ENCODE measurements at places on chromosomes 1 and 21.

GRCh38 chr1:2556277-2556677 is at the start of gene TNFRSF14:
TNFRSF14 (plus strand) TSS chr1:2556371; CDS start chr1:2556665, 294 bp downstream.
- peak; percentile 62 for DNase-seq

DNA sequence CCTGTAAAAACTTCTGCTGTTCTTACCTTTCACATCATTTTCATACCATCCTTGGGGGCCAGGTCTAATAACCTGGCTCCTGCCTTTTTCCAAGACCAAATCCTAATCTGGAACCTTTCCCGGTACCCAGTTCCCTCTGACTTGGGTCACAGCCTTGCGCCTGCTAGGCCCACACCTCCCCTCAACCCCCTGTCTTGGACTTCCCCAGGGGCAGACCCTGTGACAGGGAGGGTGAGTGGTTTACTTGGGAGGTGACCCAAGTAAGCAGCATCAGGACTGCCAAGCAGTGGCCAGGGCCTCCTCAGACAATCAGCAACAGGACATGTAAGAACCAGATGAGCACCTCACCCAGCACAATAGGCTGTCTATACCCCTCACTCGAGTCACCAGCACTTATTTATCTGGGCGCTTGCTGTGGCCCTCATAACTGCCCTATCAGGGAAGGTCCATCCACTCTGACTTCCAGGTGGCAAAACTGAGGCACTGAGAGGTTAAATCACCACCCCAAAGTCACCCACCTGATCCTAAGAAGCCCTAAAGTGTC is 124.7 kb downstream of the MATN1 start:
- DNase-seq: no peak

DNA sequence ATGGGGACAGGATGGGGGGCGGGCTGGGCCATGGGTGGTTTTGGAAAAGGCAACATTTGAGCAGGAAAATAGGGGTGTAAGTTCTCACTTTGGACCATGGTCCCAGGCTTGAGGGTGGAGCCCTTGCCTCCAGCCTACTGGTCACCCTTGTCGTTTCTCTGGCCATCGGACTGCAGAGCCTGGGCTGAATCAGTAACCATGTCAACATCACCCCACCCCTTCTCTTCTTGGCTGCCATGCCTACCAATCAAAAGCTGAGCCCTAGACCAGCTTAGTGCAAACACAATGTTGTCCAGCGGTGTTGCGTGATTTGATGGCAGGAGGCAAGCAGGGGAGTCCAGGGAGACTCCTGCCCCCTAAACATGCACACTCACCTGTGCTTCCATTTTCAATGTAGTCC is 231.0 kb upstream of the KAZN start:
- DNase-seq: no peak

DNA sequence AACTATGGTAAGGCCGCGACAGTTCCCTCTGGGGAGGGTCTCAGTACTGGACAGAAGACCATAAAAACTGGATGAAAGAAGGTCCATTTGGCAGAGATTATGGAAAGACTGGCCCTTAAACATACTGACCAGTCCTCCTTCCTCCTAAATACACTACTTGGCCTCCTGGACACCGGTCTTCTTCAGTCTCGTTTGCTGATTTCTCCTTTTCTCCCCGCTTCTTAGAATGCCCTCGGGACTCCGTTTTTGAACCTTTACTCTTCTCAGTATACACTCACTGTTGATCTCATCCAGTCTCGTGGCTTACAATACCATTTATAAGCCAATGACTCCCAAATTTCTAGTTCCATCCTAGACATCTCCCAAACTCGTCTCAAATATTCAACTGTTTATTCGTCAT is 694 bp upstream of the MRPL9 start:
- no peak for DNase-seq

GRCh38 chr1:2047749-2048729 is 2.2 kb upstream of the PRKCZ start:
- no peak for DNase-seq

GRCh38 chr1:241343956-241344355 is 13.0 kb downstream of the RGS7 start:
- DNase-seq: no peak

GRCh38 chr1:101247404-101248287 is 10.8 kb downstream of the S1PR1 start:
- DNase-seq: no peak

- DNase-seq: no peak
Observed at GRCh38 chr1:201406831-201407406, 7.8 kb upstream of the LAD1 start.

DNA sequence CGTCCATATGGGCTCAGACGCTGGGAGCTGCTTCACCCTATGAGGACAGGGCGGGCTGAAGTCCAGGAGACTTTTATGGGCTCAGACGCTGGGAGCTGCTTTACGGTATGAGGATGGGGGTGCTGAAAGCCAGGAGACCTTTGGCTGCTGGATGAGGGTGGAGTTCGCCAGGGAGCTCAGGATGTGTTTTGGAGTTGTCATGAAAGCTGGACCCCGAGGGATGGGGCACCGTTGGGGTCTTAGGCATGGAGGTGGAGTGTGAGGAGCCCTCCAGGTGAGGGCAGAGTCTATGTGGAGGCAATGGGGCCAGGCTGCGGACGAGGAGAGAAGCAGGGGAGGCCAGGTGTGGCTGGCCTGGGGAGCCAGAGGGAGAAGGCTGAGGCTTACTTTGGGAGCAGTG is 27.5 kb downstream of the TRPM2 start:
- no peak for DNase-seq

DNA sequence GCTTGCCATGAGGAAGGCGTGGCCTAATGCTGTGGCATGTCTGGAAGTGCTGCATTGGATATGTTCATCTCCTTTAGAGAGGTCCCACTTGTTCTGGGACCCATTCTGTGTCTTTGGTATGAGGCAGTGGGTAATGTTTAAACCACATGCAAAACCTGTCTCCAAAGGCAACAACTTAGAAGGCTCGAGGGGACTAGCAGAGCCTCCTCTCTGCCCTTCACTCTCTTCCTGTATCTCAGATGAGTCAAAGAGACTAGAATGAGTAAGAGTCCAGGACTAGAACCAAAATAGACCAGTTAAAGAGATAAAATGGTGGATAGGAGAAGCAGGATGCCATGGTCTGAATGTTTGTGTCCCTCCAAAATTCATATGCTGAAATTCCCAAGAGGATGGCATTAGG is 220.8 kb upstream of the KIAA0040 start:
- no peak for DNase-seq

DNA sequence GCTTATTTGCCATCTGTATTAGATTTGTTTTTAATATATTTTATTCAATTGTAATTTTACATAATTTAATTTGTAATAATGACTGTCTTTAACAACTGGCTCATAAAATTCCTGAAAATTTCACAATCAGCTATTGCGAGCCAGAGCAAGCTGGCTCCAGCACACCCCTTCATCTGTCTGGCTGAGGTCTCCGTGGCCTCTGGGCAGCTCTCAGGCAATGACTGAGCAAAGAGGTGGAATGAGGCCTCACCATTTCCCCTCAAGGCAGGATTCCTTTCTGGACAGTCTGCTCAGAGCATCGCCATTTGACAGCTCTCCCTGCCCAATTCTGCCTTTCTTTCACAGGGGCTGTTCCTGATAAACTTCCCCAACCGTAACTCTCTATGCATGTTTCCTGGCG is 5.8 kb upstream of the KANK4 start:
- DNase-seq: no peak

DNA sequence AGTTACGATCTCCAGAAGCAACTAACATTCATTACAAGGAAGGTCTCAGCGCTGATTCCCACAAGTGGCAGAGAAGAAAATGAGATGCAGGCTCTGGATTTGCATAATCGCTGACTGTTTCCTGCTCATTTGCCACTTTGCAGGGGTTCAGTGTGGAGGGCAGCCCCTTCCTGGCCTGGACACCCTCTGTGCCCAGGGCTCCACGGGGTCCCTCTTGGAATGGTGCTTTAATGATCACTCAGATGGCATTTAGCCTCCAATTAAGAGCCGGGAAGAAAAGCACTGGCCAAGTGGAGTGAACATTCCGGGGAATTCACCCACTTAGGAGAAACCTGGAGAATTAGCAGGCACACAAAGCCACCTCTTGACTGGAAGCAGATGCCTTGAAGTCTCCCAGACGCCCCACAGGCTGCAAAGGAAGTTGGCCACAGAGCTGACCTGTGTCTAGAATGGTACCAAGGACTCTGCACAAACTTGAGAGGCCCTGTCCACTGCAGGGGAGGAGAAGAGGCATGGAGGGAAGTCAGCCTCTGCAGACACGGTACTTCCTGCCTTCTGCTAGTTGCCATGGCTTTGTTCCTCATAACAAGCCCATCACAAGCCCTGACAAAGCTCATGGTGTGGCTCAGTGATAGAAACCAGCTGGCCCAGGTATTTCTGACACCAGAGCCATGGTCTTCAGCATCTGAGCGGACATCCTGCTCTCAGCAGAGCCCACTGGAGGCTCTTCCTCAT is 157.2 kb downstream of the KAZN start:
- DNase-seq: no peak

- no peak for DNase-seq
Observed at GRCh38 chr21:24420689-24421088, 1186.6 kb downstream of the MRPL39 start.

- DNase-seq: no peak
Observed at GRCh38 chr1:110580244-110580643, 25.9 kb downstream of the KCNA2 start.

DNA sequence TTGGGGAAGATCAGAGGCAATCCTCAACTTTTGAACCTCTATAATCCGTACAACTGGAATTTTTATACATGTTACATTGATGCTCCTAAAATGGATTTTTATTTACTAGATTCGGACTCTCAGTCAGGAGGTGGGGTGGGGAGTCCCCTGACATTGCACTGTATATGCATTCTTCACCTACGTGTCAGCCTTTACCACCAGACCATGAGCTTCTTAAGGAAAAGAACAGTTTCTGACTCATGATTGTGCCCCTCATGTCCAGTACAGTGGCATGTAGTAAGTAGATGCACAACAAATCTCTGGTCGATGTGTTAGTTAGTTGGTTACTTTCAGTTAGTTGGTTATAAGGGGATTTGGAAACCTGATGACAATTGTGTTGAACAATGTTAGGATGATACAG is 15.4 kb downstream of the LPAR3 start:
- DNase-seq: no peak

Measured in activated B cell treated with CpG ODN at 0.5 μM for 24 hours (primary cell).